T-helper 9 cell (primary cell): ENCODE measurements at places on chromosomes 3 and 15.
A peak's percentile ranks its signal among the peaks of the same experiment; 100 is the strongest.

- peak; percentile 13 for DNase-seq
These were observed 401.8 kb downstream of the SHQ1 start for GRCh38 chr3:72446218-72447058.

DNA sequence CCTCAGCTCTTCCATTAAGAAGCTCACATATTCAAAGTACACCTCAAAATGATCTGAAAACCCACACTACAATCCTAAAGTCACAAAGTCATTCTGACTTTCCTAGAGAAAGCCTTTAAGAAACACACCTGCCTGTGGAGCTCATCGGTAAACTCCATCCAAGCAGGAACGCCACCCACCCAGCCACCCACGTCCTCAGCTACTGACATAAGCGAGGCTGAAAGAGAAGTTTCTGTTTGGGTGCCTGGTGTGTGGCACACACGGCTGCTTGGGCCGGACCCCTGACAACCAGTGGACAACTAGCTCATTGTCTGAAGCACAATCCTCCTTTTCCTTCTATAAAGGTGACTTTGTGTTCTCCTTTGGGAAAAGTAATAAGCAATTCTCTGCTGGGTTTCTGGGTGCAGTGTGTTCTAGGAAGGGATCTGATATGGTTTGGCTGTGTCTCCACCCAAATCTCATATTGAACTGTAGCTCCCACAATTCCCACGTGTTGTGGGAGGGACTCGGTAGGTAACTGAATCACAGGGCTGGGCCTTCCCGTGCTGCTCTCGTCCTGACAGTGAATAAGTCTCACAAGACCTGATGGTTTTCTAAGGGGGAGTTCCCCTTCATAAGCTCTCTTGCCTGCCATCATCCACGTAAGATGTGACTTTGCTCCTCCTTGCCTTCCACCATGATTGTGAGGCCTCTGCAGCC lies 26.1 kb downstream of the FAM174B start:
- DNase-seq = no peak

DNA sequence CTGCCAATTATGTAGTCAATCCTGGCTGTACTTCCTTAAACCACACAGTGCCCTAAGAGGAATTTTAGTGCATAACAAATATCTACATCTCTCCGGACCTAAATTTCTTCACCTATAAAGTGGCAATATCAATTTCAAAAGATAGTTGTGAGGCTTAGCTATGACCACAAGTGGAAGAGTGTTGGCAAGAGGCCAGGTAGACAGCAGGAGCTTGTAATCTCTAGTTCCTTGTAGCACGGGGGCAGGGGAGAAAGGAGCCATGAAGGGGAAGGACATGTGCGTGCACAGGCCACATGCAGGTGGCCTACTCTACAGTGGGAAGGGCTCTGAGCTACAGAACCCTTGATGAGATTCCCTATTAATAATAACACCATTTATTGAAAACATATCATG lies 269.7 kb downstream of the ABHD5 start:
- DNase-seq = no peak

DNA sequence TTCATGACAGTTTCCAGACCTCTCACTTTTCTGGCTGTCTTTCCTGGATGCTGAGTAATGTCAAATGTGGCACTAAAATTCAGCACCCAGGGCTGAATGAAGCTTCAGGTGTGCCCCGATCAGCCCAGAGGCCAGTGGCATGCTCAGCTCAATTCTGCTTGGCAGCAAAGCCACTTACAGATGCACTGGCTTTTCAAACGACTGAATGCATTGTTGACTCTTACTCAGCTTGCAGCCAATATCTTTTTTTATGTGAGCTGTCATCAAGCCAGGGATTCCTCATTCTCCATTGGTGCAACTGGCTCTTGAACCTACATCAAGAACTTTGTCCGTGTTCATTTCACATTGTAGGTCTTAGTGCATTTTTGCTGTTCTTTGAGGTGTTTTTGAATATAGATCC lies 60.7 kb downstream of the ZDHHC19 start:
- DNase-seq = no peak

- DNase-seq = no peak
These were observed 128.2 kb downstream of the SUCLG2 start for GRCh38 chr3:67526246-67526645.

DNA sequence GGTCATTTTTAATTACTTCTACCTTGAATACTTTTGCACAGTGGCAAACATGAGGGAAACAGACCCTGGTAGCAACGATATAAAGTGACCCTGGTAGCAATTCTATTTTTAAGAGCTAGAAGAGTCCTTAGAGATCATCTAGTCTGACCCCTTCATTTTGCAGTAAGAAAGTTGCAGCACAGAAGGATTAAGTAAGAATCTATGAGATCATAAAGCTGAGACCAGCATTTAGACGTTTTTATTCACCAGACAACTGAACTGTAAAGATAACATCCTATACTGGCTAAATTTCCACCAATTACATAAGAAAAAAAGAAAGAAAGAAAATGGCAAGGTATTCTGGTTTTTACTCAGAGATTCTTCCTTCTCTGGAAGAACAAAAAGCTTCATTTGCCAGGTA lies 49.9 kb downstream of the LRRFIP2 start:
- DNase-seq = no peak

- DNase-seq = no peak
These were observed 8.0 kb upstream of the RPS27L start for GRCh38 chr15:63165166-63165859.

GRCh38 chr15:41493902-41494189 lies 172 bp downstream of the ITPKA start:
- no peak for DNase-seq

DNA sequence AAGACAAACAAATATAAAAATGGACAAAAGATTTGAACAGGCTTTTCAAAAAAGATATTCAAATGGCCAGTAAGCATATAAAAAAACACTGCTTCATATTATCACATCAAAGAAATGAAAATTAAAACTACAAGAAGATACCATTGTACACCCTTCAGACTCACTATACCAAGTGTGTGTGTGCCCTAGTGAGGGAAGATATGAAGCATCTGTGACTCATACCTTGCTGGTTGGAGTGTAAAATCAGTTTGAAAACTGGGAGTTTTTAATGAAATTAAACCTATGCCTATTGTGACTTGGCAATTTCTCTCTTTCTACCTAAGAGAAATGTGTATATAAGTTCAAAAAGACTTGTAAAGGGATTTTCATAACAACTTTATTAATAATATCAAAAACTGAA lies 23.5 kb upstream of the SLC15A2 start:
- DNase-seq = no peak

- no peak for DNase-seq
These were observed 478 bp downstream of the GPR15 start for GRCh38 chr3:98532275-98532637.

DNA sequence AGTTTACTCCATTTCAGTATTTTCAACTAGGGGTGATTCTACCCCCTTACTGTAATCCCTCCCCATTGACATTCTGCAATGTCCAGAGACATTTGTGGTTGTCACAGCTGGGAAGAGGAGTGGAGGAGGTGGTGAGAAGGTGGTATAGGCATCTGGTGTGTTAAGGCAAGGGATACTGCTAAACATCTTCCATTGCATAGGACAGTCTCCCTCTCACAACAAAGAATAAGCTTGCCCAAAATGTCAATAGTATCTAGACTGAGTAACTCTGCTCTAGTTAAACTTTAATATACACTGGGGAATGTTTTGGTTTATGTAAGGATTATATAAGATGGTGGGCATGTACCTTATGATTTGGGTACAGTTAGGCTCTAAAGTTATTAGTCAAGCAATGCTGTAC lies 737.6 kb downstream of the ROBO1 start:
- no peak for DNase-seq

- no peak for DNase-seq
These were observed 380.0 kb upstream of the GOLIM4 start for GRCh38 chr3:168475704-168476103.

GRCh38 chr3:157832588-157832987 lies 273.6 kb downstream of the SHOX2 start:
- no peak for DNase-seq

DNA sequence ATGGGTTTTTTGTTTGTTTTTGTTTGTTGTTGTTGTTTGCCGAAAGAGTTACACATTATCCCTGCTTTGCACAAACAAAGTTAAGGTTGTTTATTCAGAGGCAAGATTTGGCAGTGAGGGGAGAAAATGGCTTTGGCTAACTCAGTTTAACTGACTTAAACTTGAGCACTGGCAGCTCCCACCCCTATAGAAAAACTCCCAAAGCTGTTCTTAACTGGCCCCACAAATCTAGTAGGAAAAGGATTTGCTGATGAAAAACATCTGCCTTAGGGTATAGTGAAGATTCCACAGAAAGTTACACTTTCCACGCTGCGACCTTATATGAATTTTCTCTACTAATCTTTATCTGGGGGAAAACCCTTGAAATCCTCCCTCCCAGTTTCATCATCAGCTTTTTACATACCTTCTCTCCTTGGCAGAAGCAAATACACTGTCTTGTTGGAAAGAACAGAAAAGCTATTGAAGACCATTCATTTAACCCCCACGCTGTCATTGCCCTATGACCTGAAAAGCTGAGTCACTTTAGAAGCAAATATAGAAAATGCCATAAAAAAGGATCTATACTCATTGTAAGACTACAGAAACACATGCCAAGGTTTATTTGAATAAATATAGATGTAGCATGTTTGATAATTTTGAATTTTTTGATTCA lies 551.7 kb downstream of the NR2F2 start:
- DNase-seq = no peak

DNA sequence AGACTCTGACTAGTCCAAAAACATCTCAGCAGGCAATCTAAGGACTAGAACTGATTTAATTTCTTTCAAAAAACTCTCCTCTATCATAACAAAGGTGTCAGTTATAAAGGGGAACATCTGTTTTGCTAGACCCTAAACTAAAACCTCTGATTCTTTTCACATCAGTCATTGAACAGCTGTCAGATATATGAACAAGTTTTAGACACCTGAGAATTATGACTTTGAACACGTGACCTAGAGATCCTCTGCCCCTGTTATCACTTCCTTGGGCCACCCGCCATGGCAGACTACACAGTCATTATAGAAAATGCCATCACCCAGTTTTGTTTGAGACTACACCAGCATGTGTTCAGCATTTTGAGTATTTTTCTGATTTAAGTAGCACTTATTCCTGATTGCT lies 282.3 kb upstream of the TBL1XR1 start:
- no peak for DNase-seq

DNA sequence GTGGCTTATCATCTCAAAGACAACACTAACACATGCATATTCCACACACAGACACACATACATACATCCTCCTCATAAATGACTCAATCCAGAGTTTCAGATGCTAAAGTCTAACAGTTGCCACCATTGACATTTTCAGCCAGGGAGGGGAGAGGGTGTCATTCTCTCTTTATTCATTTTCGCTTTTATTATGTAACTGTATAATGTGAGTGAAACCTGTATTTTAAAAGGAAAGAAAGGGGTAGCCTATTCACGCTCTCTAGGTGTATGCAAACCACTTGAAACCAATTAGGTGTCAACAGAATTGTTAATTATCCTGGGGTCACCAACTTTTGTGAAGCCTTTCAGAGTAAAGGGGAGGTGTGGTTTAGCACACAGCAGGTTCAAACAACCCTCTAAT lies 1282.9 kb downstream of the ROBO2 start:
- DNase-seq = no peak

DNA sequence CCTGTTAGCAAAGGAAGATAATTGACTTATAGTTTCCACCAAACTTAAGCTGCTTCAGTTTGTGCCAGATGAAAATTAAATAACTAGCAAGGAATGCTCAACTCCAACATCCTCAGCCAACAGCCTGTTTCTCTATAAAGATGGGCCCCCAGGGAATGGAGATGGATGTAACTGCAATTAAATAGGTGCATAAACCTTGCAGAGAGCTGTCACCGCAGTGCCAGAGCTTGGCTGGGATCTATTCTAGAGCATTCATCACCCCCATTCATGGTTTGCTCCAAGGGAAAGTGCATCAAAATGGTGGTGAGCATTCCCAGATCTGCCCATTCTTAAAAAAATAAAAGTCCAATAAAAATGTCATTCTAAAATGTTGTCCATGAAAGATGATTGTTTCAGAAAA lies 19.7 kb upstream of the RORA start:
- DNase-seq = no peak

GRCh38 chr3:131526801-131527347 lies 24.1 kb upstream of the MRPL3 start:
- no peak for DNase-seq

DNA sequence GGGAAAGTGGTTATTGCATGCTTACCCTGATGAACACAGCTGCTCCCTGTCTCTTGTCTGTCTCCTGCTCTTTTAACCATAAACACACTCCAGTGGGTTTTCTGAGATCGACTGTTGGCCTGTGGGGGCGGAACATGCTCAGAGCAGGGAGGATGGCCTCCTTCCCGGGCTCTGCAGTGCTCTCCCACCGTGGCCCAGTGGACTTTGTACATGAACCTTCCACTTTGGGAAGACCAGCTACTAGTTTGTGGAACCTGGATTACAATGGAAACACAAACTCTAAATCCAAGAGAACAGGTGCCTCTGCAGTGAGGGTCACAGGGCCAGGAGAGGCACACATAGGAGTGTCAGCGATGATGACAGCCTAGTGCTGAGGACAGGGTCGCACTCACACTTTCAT lies 56.5 kb downstream of the KLF13 start:
- DNase-seq = no peak

GRCh38 chr3:123169930-123170329 lies 31.8 kb upstream of the SEC22A start:
- DNase-seq = no peak
